Spinal cord (tissue), 10 donors: ENCODE measurements at places on chromosomes 3 and 15. TPM values are rescaled to one million over a fixed set of nuclear protein-coding genes. Genes with fewer than 3 reads are reported as not detected.

The CYP8B1 gene
- total RNA-seq = not detected

The SLITRK3 gene
- total RNA-seq = 4.7 TPM

The ZIC4 gene
- total RNA-seq = 12.2 TPM

The DGKG gene
- 5.6 TPM for total RNA-seq

The PLAAT1 gene
- 9.3 TPM for total RNA-seq

The SEMA3B gene
- 41.2 TPM for total RNA-seq

The SLC22A13 gene
- total RNA-seq = 0.40 TPM

The ROPN1 gene
- total RNA-seq = not detected

DNA sequence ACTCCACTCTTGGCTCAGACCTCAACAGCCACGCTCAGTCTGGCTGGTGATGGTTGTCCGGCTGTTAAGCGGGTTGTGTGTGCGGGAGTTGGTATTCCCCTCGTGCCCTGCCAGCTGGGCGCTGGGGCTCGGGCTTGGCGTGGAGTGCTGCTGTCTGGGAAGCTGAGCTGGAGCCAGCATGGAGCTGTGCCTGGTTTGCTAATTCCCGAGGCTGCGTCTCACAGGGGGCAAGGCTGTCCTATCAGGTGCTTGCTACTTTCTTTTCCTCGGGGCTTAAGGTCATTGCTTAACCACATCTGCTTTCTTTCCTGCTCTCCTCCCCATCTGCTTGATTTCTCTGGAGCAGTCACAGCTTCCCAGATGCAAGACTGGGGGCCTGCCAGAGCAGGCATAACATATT lies 29.9 kb downstream of the PDIA5 start:
- peaks cover 10% of the 10 kb centered on the region for H3K36me3 ChIP-seq
- H3K4me3 ChIP-seq = no peak overlapping the region
- no peak overlapping the region for H3K27ac ChIP-seq
- H3K27me3 ChIP-seq = peaks cover 15% of the 10 kb centered on the region
- DNase-seq = peak; percentile 74
- H3K4me1 ChIP-seq = peaks cover 41% of the 10 kb centered on the region

- DNase-seq = no peak
- no peak overlapping the region for H3K27ac ChIP-seq
- H3K4me1 ChIP-seq = no peaks in the 10 kb centered on the region
- H3K4me3 ChIP-seq = no peak overlapping the region
- no peaks in the 10 kb centered on the region for H3K27me3 ChIP-seq
These were observed 202.7 kb downstream of the TNIK start for GRCh38 chr3:171257251-171258203.

DNA sequence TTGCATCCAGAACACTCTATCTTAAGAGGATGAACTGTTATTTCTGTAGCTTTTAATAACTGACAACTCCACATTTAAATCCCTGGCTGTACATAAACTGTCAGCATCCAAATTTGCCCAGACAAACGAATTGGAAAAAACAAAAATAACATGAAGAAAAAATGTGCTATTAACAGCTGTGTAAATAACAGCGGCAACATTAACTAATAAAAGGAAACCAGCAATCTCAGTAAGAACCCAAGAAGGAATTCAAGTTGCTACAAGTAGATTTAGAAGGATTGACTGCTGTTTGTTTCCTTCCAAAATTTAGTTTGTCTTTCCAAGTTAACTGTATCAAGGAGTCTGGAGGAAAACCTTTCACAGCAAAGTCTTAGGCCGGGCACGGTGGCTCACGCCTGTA lies 550.6 kb upstream of the MDFIC2 start:
- no peak overlapping the region for H3K27ac ChIP-seq
- no peak overlapping the region for H3K4me3 ChIP-seq
- no peak for DNase-seq
- H3K36me3 ChIP-seq = no peaks in the 10 kb centered on the region

DNA sequence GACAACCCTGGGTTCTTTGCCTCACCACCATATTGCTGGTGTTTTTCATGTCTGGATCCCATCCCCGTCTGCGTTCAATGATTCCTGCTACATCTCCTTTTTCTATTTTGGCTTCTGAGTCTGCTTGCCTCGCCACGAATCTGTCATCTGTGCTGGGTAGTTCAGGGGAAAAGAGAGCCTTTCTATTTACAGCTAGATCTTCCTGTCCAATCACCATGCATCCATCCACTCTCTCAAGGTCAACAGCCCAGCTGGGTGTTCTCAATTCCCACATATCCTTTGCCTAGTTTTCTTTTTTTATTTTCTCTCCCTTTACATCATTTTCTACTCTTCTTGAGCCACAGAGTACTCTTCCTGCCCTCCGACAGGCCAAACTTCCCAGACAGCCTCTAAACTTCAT lies 104.8 kb upstream of the RAD18 start:
- no peaks in the 10 kb centered on the region for H3K27me3 ChIP-seq
- H3K4me1 ChIP-seq = peaks cover 8% of the 10 kb centered on the region
- DNase-seq = no peak
- H3K4me3 ChIP-seq = no peak overlapping the region
- no peak overlapping the region for H3K27ac ChIP-seq

GRCh38 chr3:98532275-98532637 lies 478 bp downstream of the GPR15 start:
- no peaks in the 10 kb centered on the region for H3K4me1 ChIP-seq
- no peak for DNase-seq
- no peak overlapping the region for H3K4me3 ChIP-seq
- no peaks in the 10 kb centered on the region for H3K27me3 ChIP-seq

DNA sequence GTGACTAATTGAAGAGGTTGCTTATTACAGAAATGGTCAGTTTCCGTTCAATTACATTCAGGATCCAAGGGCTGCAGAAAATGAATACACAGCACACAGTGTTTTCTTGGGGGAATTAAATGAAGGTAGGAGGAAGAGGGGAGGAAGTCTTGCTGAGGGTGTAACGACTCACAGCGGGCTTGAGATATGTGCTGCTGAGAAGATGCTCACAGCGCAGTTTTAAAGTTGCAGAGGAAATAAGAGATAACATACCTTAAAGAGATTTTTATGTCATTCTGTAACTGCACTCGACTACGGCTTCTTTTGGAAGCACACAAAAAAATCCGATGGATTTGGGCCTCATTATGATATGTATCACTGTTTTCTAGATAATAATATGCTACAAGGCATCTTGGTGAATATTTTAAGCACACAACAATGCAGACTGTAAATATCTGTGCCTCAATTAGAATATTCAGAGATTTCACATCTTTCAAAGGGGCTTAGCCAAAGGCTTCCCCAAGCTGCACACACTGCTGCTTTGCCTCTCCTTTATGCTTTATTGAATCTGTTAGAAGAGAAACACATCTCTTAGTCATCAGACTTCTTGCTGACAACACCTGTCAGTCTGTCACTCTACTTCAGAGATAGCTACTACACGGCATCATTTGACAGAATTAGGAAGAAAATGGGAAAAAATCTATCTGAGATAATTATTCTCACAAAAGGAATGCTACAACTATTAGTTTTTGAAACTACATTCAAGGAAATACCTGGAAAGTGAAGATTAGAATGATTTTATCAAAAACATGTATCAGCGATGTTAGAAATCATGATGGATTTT lies 773.2 kb downstream of the OTOL1 start:
- no peak overlapping the region for H3K27ac ChIP-seq
- H3K4me3 ChIP-seq = no peak overlapping the region
- H3K27me3 ChIP-seq = no peaks in the 10 kb centered on the region
- peak; percentile 73 for DNase-seq
- no peaks in the 10 kb centered on the region for H3K36me3 ChIP-seq

DNA sequence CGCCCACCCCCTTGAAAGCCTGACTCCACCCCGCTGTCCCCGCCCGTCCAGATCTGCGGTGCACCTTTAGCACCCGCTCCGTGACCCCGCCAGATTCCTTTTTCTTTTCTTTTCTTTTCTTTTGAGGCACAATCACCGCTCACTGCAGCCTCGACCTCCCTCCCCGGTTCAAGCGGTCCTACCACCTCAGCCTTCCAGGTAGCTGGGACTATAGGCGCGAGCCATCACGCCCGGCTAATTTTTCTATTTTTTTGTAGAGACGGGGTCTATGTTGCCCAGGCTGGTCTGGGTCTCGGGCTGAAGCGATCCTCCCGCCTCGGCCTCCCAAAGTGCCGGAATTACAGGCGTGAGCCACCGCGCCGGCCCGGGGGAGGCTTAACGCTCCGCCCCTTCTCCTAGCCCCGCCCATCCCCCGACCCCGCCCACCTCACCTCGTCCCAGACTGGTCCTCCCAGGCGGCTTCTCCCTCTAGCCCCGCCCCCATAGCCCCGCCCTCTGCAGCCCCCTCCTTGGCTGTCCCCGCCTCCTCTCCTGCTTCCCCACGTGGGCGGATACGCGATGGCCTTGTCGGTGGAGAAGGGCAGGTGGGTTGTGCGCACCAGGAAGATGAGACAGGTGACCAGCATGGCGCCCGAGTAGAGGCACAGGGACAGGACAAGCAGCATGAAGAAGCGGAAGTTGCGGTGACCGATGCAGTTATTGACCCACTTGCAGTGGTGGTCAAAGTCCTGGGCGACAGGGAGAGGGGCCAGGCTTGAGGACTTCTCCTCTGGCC lies 3.2 kb downstream of the ZDHHC19 start:
- H3K4me3 ChIP-seq = peak overlapping the region; percentile 22
- H3K36me3 ChIP-seq = no peaks in the 10 kb centered on the region
- H3K27ac ChIP-seq = no peak overlapping the region
- no peaks in the 10 kb centered on the region for H3K27me3 ChIP-seq
- DNase-seq = no peak

DNA sequence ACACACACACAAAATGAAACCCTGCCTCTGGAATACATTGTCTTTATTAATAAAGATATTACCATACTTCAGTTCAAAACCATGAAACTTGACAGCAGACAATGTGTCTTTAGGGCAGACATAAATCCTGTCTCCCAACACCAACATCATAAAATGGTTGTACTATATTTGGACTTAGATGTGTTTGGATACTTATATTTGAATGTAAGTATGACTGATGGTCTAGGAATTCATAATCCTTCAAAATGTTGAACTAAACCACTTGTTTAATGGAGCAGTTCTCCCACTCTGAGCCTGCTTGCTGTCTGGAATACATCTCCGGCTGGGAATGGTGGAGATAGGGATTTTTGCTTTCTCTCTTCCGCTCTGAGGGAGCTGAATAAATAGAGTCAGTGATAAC lies 10.6 kb downstream of the FBN1 start:
- H3K36me3 ChIP-seq = no peaks in the 10 kb centered on the region
- no peak overlapping the region for H3K27ac ChIP-seq
- peaks cover 5% of the 10 kb centered on the region for H3K4me1 ChIP-seq
- no peak for DNase-seq
- no peaks in the 10 kb centered on the region for H3K27me3 ChIP-seq

DNA sequence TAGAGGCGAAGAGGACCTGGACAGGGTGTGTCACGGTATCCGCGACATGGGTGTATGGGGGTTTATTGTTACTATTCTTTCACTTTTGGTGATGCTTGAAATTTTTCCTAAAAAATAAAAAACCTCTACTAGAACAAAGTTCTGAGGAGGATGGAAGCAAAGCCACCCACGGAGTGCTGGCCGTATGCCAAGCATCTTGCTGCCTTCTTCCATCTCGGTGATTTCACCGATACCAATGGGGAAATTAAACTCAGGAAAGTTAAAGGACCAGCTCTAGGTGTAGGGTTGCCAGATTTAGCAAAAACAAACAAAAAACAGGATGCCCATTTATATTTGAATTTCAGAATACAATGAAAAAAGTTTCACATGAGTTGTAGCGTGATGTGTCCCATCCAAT lies 33.9 kb downstream of the SMAD6 start:
- no peak overlapping the region for H3K27ac ChIP-seq
- H3K27me3 ChIP-seq = no peaks in the 10 kb centered on the region
- H3K4me1 ChIP-seq = peaks cover 31% of the 10 kb centered on the region
- no peak for DNase-seq

DNA sequence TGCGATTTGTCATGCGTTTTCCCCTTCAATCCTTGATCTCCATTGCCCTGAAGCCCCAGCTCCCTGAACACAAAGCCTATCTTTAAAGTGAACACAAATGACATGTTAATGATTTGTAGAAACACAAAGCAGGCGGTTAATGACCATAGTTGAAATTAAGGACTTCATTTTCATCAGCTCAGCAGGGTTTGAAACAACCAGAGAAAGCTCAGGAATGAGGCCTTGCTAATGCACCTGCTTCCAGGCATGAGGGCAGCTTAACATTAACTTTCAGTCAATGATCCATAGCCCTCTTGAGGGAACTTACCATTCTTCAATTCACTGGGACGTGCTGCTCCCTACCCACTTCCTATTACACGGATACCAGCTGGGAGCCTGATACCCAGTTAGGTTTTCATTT lies 427.2 kb upstream of the CBLB start:
- no peak overlapping the region for H3K4me3 ChIP-seq
- no peaks in the 10 kb centered on the region for H3K4me1 ChIP-seq
- H3K27ac ChIP-seq = no peak overlapping the region
- no peaks in the 10 kb centered on the region for H3K36me3 ChIP-seq

- peaks cover 15% of the 10 kb centered on the region for H3K27me3 ChIP-seq
- no peak overlapping the region for H3K27ac ChIP-seq
- peaks cover 8% of the 10 kb centered on the region for H3K4me1 ChIP-seq
- H3K4me3 ChIP-seq = no peak overlapping the region
- no peaks in the 10 kb centered on the region for H3K36me3 ChIP-seq
These were observed 47.1 kb downstream of the FOXP1 start for GRCh38 chr3:71536376-71536965.

- no peaks in the 10 kb centered on the region for H3K36me3 ChIP-seq
- H3K27me3 ChIP-seq = no peaks in the 10 kb centered on the region
- DNase-seq = no peak
- H3K4me1 ChIP-seq = no peaks in the 10 kb centered on the region
- H3K27ac ChIP-seq = no peak overlapping the region
These were observed 26.6 kb downstream of the MIX23 start for GRCh38 chr3:122356402-122356801.

- peaks cover 3% of the 10 kb centered on the region for H3K27me3 ChIP-seq
- no peak overlapping the region for H3K4me3 ChIP-seq
- no peaks in the 10 kb centered on the region for H3K36me3 ChIP-seq
- H3K4me1 ChIP-seq = no peaks in the 10 kb centered on the region
These were observed 35.6 kb upstream of the CCK start for GRCh38 chr3:42301446-42302175.

DNA sequence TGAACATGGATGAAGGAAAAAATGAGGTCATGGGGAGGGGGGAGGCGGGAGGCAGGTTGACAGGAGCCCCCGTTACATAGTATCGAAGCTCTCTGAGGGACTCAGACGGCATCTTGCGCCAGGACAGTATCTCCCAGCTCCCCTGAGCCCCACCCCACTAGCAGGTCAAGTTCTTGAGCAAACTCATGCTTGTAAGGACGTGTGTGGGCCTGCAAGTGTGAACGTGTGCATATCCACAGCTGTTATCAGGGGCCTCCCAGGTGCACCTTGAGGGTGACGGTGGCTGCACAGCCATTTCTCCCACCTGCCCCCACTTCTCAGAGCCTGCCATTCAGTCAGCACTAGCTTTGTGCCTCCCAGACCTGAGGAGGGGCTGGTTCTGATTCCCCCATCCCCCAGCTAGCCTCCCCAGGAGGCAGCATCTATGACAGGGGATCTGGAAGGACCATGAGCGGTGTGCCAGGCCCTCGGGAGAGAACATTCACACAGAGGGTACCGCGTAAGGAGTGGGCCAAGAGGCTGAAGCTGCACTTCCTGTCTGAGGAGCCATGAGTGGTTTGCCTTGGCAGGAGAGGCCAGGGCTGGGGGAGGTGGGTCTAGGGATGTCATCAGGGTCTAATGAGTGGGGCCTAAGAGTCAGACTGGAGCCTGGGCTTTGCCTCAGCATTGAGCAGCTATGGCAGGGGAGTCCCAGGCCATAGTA lies 2.9 kb downstream of the SEMA3F start:
- H3K36me3 ChIP-seq = peaks cover 29% of the 10 kb centered on the region
- H3K4me3 ChIP-seq = no peak overlapping the region
- H3K27me3 ChIP-seq = peaks cover 24% of the 10 kb centered on the region
- no peak for DNase-seq
- H3K4me1 ChIP-seq = peaks cover 56% of the 10 kb centered on the region
